ENCODE measurements at places on chromosomes 12 and 14.

DNA sequence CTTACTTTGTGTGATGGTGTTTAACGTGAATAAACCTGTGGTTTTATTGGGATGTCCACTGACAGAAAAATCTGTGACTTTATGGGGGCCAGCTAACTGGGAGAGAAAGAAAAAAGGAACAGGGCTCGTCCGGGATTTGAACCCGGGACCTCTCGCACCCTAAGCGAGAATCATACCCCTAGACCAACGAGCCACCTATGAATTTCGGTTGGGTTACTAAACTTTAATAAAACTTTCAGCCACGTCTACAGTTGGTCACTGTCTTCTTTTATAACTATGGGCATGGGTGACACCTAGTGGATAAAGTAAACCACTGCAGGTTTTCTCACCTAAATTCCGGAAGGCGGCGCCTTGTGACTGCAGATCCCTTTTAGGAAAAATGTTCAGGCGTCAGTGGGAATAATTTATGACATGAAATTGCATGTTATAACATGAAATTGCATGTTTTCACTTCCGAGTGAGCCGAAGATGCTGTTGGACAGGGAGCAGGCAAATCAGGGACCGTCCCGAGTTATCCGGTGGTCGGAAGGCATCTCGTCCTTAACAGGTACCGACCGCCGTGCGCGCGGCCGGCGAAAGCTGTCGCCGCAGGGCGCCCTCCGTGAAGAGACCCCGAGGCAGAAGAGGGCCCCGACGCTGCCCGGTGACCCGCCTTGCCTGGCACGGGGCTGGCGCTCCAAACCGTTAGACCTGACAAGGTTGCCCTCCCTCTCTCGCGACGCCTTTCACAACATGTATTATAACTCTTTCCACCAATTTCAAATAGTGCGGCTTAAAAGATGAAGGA lies 18.2 kb upstream of the RNASE12 start:
- no peaks in the 10 kb centered on the region for H3K27me3 ChIP-seq
- H3K4me1 ChIP-seq: no peaks in the 10 kb centered on the region
- H3K27ac ChIP-seq: peak overlapping the region; percentile 89
- DNase-seq: peak; percentile 90
- no peaks in the 10 kb centered on the region for H3K36me3 ChIP-seq

GRCh38 chr12:41557344-41557743 lies 369.2 kb downstream of the PDZRN4 start:
- H3K4me1 ChIP-seq: no peaks in the 10 kb centered on the region
- no peaks in the 10 kb centered on the region for H3K27me3 ChIP-seq
- H3K36me3 ChIP-seq: no peaks in the 10 kb centered on the region
- no peak overlapping the region for H3K27ac ChIP-seq

- H3K27ac ChIP-seq: no peak overlapping the region
- no peaks in the 10 kb centered on the region for H3K36me3 ChIP-seq
- H3K27me3 ChIP-seq: no peaks in the 10 kb centered on the region
- H3K4me3 ChIP-seq: no peak overlapping the region
- DNase-seq: no peak
Measured at GRCh38 chr12:95220726-95221125, 3.1 kb downstream of the VEZT start.

DNA sequence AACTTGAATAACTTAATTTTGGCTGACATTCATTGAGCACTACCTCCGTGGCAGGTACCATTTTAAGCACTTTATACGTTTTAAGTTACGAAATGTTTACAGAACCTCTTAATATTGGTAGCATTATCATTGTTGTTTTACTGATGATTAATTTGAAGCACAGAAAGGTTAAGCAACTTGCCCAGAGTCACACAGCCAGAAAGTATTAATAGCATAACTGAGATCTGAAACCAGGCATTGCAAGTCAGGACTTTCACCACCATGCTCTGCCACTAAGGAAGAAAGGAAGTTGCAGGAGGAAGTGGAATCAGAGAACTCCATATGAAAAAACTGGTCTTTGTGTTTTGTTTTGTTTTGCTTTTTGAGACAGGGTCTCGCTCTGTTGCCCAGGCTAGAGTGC lies 28.2 kb upstream of the BCAT1 start:
- no peak overlapping the region for H3K27ac ChIP-seq
- H3K27me3 ChIP-seq: no peaks in the 10 kb centered on the region
- H3K4me1 ChIP-seq: no peaks in the 10 kb centered on the region
- H3K36me3 ChIP-seq: no peaks in the 10 kb centered on the region
- no peak for DNase-seq
